GM12891 (cell line): ENCODE measurements at places on chromosomes 13 and 19.
A peak's percentile ranks its signal among the peaks of the same experiment; 100 is the strongest.

GRCh38 chr13:32243695-32244094 lies 71.5 kb downstream of the ZAR1L start:
- no peak for DNase-seq

DNA sequence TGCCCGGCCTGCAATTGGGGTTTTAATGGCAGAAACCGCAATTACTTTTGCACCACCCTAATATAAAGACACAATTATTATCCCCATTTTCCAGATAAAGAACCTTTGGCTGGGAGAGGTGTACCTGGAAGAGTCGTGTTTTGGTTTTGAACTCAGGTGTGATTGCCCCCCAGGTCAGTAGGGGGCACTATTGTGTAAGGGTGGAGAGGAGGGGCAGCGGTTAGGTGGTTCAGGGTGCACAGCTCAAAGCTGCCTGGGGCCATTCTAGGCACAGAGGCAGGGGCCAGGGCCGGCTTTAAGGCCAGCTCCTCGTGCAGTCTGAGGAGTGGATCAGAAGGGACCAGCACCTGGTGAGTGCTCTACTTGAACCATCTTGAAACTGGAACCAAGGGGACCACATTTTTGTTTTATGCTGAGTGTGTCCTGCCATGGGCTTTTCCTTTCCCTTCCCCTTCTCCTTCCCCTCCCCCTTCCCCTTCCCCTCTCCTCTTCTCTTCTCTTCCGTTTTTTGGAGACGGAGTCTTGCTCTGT lies 5.8 kb upstream of the FCGRT start:
- DNase-seq: peak; percentile 82

DNA sequence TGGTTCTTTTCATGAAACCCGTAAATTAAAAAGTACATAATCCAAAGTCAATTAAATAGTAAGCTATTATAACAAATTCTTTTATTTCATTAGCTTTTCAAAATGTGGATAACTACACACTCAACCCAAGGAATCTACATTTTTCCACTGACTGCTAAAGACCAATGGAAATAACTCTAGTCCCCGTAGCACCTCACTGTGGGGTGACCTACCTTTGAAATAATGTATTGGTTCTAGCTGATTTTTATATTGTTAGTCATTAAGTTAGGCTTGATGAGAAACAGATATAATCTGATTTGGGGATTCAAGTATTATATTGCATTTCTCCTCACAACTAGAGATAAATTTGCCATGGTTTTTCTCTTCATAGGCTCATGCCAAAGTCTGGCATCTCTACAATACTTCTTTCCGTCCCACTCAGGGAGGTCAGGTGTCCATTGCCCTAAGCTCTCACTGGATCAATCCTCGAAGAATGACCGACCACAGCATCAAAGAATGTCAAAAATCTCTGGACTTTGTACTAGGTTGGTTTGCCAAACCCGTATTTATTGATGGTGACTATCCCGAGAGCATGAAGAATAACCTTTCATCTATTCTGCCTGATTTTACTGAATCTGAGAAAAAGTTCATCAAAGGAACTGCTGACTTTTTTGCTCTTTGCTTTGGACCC lies 37.3 kb downstream of the KL start:
- DNase-seq: no peak

DNA sequence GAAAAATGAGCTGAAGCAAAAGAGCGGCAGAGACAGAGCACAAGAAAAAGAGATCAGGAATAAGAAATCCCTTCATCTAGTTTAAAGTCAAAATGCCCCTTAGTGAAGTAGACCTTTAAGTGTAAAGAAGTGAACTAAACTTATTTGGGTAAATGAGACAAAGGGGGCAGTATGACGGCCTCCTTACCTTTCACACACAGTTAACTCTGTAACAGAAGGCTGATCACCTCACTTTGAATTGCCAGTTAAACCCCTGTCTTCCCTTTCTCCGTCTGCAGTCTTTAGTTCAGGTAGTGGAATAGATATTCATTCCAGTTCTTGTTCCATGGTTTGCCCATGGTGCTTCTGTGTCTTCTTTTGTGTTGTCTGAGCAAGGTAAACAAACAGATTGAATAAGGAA lies 1029.8 kb downstream of the DIAPH3 start:
- DNase-seq: no peak

- no peak for DNase-seq
Observed at GRCh38 chr19:41384351-41384750, 8.0 kb downstream of the TMEM91 start.

GRCh38 chr13:102141625-102142472 lies 260.0 kb downstream of the FGF14 start:
- DNase-seq: no peak

- no peak for DNase-seq
Observed at GRCh38 chr13:73810647-73811046, 323.6 kb downstream of the KLF12 start.

- no peak for DNase-seq
Observed at GRCh38 chr13:113783966-113784644, 25.1 kb downstream of the TMEM255B start.

DNA sequence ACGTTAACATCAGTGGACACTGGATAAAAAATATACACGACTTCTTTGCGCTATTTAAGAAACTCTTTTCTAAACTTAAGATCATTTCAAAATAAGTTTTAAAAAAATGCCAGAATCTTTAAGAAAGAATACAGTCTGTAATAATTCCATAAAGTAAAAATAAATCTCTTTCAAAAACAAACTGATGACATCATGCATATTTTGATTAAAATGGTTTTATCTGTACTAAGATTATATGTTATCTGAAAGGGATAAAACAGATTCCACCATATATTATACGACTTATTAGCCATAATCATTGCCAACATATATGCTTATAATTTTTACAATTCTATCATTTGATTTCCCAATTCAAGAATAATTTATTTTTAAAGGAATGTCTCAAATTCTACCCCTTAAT lies 15.3 kb upstream of the ELF1 start:
- DNase-seq: no peak

DNA sequence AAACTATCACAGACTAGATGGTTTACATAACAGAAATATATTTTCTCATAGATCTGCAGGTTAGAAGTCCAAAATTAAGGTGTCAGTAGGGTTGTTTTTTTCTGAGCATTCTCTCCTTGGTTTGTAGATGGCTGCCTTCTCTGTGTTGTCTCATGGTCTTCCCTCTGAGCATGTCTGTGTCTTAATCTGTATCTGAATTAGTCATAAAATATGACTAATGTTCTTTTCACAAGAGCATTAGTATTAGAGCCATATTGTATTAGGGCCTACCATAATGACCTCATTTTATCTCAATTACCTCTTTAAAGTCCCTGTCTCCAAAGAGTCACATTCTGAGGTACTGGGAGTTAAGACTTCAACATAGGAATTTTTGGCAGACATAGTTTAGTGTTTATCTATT lies 77.2 kb upstream of the OBI1 start:
- DNase-seq: no peak

GRCh38 chr19:11384778-11385129 lies 640 bp upstream of the EPOR start:
- no peak for DNase-seq

DNA sequence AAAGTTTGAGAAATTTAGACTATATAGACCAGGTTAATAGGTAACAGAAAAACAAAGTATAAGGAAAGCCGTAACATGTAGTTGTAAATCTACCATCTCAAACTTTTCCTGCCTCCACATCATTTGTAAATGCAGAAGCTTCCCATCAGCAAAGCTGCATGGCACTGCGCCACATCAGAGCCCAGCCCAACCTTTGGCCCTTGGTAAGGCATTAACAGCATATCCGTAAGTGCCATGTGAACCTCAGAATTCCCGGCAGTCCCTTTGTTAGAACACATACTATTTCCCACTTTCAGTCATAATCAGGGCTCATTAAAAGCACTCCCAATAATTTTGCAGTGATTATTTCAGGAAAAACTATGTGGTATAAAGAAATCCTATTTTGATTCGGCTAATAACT lies 51.6 kb downstream of the MPHOSPH8 start:
- DNase-seq: no peak

DNA sequence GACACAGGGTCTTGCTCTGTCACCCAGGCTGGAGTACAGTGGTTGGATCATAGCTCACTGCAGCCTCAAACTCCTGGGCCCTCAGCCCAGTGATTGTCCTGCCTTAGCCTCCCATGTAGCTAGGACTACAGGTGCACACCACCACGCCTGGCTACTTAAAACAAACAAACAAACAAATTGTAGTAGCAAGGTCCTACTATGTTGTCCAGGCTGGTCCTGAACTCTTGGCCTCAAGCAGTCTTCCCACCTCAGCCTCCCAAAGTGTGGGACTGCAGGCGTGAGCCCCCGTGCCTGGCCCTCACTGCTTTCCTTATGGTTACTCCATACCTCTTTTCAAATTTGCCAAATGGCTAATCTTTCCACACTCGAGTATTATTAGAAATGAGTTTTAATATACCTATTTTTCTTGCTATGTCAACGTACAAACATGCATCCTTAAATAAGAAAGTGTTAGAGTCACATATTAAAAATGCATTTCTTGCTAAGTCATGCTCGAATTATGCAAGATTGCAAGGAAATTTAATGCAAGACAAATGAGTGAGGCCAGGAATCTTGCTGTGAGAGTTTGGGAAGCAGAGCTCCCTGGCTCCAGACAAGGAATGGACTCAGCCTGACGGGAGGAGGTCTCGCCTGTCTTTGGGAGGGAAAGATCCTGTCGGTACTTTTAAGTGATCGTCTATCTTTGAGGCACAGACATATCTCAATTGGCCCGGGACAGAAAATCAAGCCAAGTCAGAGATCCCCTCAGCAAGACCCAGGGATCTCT lies 39.4 kb downstream of the RFX2 start:
- DNase-seq: no peak

DNA sequence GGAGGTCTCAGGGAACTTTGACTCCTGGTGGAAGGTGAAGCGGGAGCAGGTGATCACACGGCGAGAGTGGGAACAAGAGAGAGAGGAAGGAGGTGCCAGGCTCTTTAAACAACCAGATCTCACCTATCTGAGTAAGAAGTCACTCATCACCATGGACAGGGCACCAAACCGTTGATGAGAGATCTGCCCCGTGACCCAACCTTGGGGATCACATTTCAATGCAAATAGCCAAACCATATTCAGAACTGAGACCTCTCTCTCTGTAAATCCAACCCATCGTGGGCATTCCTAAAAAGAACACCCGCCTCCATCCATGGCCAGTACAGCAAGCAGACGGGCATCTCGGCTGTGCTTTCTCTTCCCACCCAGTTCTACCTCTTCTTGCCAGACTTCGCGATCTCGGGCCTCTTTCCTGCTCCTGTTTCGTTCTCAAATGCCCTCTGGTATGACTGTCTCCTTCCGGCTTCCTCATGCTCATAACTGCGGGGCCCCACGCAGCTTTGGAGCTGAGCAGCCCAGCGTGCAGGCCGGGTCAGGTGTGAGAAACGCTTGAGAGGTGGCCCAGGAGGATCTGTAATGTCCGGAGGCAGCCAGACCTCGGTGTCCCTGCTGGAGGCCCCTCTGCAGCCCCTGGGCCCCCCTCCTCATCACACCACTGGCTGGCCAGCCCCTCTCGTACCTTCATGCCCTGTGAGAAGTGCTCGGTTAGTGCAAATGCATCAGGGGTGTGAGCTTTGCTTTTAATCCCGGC lies 97.0 kb upstream of the GPR183 start:
- no peak for DNase-seq

DNA sequence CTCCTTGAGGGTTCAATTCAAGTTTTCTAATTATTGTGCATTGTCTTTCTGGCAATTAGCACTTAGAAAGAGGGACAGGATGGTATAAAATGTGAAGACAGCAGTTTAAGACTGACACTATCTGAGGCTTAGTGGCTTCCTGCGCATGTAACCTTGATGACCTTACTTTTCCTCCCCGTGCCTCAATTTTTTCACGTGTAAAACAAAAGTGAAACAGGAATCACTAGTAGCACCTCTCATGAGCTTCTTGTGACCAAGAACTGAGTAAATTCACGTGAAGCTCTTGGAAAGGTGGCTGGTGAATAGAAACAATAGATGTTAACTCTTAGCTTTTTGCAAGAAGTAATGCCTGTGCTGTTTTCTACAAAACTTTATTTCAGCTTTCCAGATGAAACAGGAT lies 233.9 kb downstream of the LMO7 start:
- no peak for DNase-seq

- DNase-seq: no peak
Observed at GRCh38 chr13:85799097-85799582, at the start of gene SLITRK6. Gene SLITRK6, minus strand, starts transcription at chr13:85799419. Its CDS starts 2,911 bp downstream, at chr13:85796508.

- DNase-seq: no peak
Observed at GRCh38 chr13:99640260-99640659, 139.0 kb downstream of the TM9SF2 start.

DNA sequence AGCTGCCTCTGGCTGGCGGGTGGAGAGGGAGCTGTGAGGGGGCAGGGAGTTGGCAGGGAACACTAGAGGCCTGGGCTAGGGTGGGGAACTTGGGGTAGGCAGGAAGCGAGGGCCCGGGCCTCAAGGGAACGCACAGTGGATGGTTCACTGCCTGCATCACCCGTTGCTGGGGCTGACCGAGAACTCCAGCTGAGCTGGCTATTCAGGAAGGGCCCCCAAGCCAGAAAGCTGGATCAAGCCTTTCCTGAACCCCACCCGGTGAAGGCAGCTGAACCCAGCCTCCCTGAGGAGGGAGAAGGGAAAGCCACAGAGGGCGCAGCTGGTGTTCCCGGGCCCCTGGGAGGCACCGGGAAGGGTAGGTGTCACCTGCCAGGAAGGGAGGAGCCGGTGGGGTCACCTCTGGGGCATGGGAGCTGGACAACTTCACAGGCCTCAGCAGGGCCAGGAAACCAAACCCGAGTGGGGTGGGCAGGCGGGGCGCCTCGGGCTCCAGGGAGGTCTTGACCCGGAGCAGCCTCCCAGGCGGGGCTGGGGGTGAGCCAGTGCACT lies 13.9 kb downstream of the PALM start:
- DNase-seq: no peak

- DNase-seq: no peak
Observed at GRCh38 chr13:20969182-20969581, 66.6 kb upstream of the XPO4 start.

DNA sequence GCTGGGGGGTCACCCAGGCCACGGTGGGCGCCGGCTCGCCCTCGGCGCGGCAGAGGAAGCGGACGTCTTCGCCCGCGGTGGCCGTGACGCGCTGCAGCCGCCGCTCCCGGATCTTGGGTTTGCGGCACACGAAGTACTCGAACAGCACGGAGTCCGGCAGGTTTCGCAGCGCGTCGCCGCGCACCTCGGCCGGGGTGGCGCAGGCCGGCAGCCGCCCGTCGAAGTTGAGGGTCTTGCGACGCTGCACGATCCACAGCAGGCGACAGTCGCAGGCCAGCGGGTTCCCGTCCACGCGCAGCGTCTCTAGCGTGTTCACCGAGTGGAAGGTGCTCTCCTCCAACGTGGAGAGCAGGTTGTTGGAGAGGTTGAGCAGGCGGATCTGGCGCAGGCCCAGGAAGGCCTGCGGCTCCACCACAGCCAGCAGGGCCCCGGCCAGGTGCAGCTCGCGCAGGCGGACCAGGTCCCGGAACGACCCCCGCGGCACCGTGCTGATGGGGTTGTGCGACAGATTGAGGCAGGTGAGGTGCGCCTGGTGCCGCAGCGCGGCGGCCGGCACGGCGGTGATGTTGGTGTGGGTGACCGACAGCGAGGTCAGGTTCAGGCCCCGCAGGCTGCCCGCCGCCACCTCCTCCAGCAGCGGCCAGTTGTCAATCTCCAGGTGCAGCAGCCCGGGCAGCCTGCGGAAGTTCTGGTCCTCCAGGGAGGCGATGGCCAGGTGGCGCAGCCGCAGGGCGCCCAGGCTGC lies 8.6 kb upstream of the PEAK3 start:
- DNase-seq: no peak
